ENCODE measurements at places on chromosomes 6 and 20. TPM values are rescaled to one million over a fixed set of nuclear protein-coding genes. Genes with fewer than 3 reads are reported as not detected.

GRCh38 chr6:158735009-158735408 is 84.2 kb downstream of the EZR start:
- DNase-seq: no peak

Gene MYT1
- not detected for total RNA-seq

Gene VSTM2L
- 3.0 TPM for total RNA-seq

Gene CRISP3
- total RNA-seq: not detected

DNA sequence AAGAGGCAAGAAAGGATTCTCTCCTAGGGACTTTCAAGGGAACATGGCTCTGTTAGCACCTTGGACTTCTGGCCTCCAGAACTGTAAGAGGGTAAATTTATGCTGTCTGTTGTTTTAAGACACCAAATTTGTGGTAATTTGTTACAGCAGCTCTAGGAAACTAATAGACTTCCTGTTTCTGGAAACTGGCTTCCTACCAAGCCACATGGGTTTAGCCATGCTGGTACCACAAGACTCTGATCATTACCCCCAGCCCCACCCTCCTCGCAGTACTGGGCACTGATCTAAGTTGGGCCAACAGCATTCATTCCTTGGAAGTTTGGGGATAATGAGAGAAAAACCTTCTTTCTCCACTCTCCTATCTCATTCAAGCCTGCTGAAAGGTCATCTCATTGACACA is 109.5 kb upstream of the SMLR1 start:
- no peak for DNase-seq

Gene DEFB124
- not detected for total RNA-seq

Gene STX11
- 1.8 TPM for total RNA-seq

GRCh38 chr6:46022106-46022948 is 6.7 kb upstream of the CLIC5 start:
- DNase-seq: no peak

Gene SLC4A11
- 0.75 TPM for total RNA-seq

Gene VNN1
- 0.75 TPM for total RNA-seq

- DNase-seq: no peak
These were observed 85.1 kb upstream of the JARID2 start for GRCh38 chr6:15160812-15161211.

Gene SPTLC3
- 7.9 TPM for total RNA-seq

DNA sequence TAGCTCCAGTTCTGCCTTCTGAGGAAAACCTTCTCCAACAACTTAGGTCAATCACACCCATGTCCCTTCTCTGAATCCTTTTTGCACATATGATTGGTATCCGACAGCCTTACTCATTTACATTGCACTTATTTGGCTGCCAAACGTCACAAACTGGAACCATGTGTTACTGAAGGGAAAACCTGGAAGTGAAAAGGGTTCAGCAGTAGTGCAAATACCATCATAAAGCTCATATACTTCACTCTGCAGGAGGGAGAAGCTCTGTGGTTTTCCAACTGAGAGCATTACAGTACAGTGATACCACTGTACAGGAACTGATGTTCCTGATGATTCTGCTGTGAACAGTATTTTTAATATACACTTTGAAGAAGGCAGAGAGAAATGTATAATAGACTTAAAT is 87.8 kb downstream of the SLC16A10 start:
- no peak for DNase-seq

Gene COL9A1
- total RNA-seq: 1.5 TPM

DNA sequence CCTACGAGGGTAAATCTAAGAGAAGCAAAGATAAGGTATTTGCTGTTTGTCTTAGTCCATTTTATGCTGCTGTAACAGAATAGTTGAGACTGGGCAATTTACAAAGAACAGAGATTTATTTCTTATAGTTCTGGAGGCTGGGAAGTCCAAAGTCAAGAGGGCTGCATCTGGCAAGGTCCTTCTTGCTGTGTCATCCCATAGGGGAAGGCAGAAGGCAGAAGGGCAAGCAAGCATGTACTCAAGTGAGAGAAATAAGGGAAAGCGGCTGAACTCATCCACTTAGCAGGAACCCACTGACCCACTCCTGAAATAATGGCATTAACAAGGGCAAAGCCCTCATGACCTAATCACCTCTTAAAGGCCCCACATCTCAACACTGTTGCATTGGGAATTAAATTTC is 102.7 kb downstream of the AGPAT4 start:
- no peak for DNase-seq

Gene CENPB
- 83.1 TPM for total RNA-seq

DNA sequence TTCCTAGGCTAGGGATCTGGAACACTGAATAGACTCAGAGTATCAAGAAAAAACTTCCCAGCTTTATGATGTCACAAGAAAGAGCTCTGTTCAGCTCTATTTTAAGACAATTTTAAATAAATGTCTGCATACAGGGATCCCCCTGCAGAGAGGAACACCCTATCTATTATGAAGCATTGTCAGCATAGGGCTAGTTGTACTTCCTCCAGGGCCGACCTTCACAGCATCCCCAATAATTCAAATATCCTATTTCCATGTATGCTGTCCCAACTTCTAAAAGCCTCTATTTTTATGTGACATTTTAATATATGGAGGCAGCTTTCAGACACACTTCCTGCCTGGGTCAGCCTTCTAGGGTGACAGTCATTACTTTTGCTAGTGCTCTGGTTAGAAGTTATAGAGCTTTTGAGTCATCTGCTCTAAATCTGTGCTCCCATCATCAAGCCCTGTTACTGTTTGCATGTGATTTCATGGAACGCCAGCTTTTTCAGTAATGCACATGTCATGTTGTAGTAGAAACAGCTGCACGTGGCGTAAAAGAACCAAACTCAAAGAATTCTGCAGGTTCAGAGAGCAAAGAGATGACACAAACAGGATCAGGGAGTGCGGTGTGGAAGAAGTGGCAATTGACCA is 189.2 kb downstream of the ADGB start:
- no peak for DNase-seq

Gene RIPPLY2
- total RNA-seq: not detected

DNA sequence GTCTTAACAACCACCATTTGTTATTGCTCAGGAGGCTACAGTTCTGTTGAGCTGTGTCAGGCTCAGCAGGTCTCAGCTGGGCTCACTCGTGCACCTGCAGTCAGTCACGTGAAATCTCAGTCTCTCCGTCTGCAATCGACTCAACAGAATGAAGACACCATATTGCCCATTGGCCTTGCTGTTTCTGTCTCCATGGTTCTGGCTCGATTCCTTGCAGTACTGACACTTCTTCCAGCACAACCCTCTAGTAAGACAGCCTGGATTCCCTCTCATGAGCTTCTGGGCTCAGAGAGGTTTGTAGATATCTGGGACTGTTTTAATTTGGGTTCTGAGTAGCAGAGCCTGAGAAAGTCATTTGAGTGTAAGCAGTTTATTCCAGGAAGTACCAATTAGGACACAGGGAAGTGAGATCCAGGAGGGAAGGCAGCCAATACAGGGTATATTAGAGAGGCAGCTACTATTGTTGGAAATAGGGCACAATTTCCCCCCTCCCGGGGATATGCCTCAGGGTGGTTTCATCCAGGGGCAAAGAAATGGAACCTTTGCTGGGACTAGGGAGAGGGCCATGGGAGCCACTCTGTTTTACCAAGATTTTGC is 87.4 kb upstream of the RALGAPA2 start:
- no peak for DNase-seq

- no peak for DNase-seq
These were observed 196.3 kb upstream of the UST start for GRCh38 chr6:148550569-148550968.

Gene HCK
- total RNA-seq: 22.7 TPM

Gene SNAP25
- total RNA-seq: 1.4 TPM

Gene MUCL3
- 0.41 TPM for total RNA-seq

Gene FUT9
- not detected for total RNA-seq

Gene BPIFB4
- total RNA-seq: not detected

DNA sequence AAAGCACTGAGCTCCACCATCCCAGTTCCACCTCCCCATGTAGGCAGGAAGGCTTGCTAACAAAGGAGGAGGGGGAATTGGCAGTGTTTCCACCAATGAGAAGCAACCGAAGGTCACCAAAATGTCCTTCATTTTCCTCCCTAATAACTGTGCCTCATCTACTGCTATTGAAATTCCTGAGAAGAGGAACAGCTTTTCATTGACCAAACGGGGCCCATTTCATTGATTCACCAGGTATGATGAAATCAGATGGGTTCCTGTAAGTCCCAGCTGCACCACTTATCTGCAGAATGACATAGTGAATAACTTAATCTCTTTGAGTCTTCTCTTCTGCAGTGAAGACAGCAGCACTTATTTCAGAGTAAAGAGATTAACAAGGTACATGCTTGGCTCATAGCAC is 17.3 kb downstream of the TREM1 start:
- no peak for DNase-seq

DNA sequence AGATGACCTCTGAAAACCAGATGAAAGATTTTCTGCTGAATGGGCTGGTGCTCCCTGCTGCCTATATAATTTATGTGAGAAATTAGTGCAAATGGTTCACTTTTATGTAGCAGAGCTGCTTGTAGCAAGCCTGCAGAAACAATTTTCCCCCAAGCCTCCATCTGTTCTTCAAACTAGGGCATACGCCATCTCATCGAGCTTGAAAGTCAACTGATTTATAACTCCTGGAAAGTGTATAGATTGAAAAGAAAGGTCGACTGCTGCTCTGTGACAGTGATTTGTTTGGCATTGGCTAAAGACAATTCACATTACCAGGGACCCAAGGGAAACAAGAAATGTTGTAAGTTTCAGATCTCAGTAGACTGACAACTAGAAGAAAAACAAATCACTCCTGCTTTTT is 93.3 kb downstream of the PACRG start:
- no peak for DNase-seq

DNA sequence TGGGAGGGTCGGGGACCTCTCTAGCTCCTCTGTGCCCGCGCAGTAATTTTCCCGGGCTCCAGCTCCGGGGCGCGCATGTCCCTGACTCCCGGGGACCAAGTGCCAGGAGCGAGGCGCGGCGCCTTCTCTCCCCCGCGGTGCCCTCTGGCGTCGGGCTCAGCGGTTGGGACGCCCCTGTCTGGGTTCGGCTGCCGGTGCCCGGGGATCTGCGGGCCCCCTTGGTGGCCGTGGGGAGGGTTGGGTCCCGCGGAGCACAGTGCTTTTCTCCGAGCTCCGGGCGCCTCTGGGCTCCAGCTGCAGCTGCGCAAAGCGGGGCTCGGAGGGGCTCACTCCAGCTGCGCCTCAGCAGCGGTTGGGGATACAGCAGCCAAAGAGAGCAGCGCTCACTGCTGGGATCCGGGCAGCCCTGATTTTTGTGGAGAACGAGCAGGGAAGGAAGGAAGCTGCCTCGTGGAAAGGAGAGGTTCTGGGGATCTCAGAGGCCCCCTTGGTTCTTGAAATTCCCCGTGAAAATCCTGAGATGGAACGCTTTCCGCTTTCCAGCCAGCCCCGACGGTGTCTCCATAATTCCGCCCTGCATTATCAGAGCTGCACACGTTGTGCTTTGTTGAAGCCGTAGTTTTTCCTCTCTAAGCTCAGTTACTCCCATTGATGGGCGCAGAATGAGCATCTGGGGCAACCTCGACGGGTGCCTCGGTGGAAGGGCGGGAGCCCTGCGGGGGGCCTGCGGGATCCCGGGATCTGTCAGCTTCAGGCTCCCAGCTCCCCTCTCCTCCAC is 861 bp downstream of the PPP1R14C start:
- DNase-seq: peak; percentile 38

DNA sequence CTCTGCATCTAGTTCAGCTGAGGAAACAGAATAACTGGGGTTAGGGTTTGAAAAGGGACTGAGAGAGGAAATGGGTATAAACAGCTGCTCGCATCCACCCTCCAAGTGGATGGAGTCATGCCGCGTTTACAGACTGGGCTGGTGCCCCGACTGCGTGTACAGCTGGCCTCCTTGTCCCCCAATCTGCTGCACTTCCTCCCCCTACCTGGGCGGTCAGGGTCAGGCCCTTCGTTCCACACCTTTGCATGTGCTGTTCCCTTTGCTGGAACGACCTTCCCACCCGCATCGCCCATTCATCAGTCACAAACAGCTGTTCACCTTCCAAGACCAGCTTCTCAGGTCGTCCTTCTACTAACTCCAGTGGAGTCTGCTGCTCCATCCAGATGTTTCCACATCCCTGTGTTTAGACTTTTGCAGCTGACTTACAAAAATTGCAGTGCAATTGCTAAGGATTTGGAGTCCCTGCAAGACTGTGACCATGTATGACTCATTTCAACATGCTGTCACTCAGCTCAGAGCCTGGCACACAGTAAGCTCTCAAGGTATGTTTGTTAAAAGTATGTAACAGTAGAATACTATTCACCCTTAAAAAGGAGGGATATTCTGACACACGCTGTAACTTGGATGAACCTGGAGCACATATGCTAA is 129.3 kb downstream of the DTNBP1 start:
- no peak for DNase-seq

DNA sequence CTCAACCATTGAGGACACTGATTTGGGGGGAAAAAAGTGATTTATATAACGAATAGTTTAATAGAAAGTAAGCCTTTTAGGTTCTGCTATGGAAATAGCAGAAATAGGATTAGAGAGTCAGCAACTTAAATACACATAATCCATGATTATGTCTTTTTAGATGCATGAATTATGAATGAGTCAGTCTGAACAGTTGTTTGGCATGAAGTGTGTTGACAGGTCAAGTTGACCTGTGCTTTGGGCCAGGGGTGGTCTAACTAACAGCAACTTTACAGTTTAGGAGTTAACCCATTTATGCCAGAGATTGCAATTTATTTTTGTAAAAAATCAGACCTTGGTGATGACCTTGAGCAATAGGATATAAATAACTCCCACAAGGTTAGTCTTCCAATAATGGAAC is 191.3 kb downstream of the MTFR2 start:
- DNase-seq: no peak

DNA sequence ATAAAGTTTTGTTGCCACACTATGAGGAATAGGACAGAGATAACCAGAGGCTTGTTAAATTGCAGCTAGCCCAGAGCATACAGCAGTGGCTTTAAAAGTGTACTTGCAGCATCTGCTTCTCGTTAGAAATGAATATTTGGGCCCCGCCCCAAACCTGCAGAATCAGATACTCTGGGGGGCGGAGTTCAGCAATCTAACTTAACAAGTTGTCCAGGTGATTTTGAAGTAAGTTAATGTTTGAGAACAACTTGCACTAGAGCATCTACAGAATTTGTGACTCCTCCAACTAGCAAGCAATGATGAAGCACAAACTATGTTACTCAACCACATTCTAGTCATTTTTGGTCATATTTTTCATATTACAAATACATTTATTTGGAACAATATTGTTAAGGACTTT is 10.6 kb upstream of the SUPT3H start:
- DNase-seq: no peak

Gene COL12A1
- 39.4 TPM for total RNA-seq

- DNase-seq: no peak
These were observed 1.4 kb upstream of the RRBP1 start for GRCh38 chr20:17683218-17684076.

GRCh38 chr6:149435919-149436586 is 36.0 kb downstream of the SUMO4 start:
- DNase-seq: no peak

DNA sequence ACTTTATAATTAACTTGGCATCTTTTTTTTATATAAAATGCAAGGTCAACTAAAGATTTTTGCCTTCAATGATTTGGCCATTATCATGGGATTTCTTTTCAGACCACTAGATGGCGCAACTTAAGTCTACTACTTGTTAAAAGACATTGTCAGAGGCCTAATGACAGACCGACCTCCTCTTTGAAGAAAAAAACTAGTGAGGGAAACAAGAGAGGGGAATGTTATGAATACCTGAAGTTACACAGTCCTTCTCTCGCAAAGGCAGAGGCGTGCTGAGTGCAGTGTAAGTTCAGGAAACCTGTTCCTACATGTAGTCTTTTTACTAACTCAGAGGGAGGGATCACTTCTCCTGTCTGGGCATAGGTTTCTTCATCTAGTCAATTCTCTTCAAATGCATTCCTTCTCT is 9.3 kb downstream of the TRAPPC3L start:
- no peak for DNase-seq

Measured in transverse colon (tissue), 4 donors.